Activated naive CD4-positive, alpha-beta T cell treated with anti-CD3 and anti-CD28 coated beads, Interleukin-2, amount 50 U/mL, for 16 hours (primary cell): ENCODE measurements at places on chromosomes 12 and 14.

GRCh38 chr14:19799880-19800279 lies 3.7 kb upstream of the OR4N2 start:
- DNase-seq: no peak

GRCh38 chr12:41058266-41058665 lies 129.9 kb upstream of the PDZRN4 start:
- DNase-seq: no peak

GRCh38 chr14:29814156-29815015 lies 113.3 kb downstream of the PRKD1 start:
- no peak for DNase-seq

- no peak for DNase-seq
These were observed 497.8 kb downstream of the NAV3 start for GRCh38 chr12:78328524-78328923.

- no peak for DNase-seq
These were observed 90.0 kb downstream of the BCL11B start for GRCh38 chr14:99181804-99182520.

DNA sequence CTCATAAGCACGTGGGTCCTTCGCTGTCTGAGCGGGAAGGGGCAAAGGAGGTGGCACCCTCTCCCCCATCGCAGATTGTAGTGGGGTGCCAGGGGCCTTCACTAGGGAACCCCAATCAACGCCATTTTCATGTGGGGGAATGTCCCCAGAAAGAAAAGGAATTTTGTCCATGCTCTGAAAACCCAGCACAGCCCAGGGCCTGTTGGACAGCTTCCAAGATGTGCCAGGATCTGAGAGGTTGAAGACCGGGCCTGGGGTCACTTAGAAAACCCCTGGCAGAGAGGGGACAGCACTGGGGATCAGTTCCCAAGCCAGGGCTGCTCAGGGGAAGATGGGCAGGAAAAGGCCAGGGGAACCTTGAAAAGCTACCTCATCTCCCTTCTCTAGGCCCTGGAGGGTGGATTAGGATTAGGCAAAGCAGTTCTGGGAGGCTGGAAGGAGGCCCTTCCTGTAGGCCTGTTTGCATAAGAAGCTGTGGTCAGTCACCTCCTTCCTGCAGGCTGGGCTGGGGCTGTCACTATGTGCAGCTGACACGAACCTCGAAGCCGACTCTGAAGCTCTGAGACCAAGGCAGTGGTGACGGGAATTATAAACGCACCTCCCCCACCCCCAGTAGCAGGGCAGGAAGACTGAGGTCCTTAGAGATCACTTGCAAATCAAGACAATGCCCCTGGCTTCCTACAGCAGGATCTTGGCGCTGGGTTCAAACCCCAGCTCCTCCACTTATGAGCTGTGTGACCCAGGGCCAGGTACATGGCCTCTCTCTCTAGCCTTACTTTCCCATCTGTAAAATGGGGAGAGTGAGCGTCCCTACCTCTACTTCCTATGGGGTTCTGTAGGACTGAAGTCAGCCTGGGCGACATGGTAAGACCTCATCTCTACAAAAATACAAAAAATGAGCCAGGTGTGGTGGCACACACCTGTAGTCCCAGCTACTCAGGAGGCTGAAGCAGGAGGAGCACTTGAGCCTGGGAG lies 29.0 kb downstream of the TESC start:
- no peak for DNase-seq

GRCh38 chr12:27508736-27509431 lies 15.1 kb upstream of the PPFIBP1 start:
- DNase-seq: no peak

- no peak for DNase-seq
These were observed 65.3 kb downstream of the SUSD6 start for GRCh38 chr14:69676723-69677122.

- DNase-seq: no peak
These were observed 23.0 kb downstream of the PRB3 start for GRCh38 chr12:11246489-11246888.

DNA sequence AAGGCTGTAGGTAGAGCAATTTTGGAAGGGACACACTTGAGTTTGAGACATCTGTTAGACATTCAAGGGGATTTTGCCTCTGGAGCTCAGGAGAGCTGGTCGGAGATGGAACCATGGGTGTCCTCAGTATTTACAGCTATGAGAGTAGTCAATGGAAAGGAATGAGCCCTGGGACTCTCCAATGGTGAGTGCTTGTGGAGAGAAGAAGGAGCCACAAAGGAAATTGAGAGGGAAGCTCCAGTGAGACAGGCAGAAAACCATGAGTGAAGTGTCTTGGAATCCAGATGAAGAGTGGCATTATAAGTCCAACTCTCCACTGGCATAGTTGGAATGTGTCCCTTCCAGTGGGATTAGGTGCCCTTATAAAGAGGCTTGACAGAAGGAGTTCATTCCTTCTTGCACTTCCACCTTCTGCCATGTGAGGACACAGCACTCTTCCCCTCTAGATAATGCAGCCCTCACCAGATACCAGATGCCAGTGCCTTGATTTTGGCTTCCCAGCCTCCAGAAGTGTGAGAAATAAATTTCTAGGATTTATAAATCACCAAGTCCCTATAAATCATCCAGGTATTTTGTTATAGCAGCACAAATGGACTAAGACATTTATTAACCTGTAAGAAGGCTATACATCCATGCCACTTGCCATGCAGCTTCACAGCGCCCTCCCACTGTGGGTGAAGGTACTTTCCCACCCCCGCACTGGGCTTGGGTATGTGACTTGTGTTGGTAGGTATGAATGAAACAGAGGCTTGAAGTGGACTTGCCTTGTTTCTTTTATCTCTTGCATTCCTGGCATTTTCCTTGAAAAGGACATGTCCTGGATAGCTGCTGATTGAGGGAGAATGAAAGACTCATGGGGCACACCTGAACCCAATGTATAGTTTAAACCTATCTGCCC lies 27.3 kb downstream of the LLPH start:
- no peak for DNase-seq

- DNase-seq: no peak
These were observed 55.9 kb downstream of the PHLDA1 start for GRCh38 chr12:75975702-75976101.

DNA sequence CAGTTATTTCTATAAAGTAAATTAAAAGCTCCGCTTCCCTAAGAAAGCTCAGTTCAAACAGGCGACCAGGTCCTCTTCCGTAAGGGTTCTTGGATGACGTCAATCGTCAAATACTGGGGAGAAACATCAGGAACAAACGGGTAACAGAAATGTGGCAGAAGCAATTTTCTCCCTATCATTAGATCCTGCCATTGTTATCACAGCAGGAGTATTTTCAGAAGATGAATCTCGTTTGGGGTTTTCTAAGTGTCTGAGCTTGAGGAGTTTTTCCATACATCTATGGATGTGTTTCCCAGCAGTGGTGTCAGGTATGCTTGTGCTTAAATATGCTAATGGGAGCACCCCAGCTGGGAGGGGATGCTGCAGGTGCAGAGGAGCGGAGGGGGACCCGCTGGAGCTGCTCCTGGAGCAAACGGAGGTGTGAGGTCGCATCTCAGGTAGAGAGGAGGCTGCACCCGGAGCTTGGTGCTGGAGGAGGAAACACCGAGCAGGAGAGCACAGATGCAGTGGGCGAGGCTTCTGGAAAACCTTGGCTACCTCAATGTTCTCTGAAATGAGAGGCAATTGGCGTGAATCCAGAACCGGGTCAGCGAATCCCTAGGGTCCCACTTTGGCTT lies 795.5 kb downstream of the AACS start:
- no peak for DNase-seq

DNA sequence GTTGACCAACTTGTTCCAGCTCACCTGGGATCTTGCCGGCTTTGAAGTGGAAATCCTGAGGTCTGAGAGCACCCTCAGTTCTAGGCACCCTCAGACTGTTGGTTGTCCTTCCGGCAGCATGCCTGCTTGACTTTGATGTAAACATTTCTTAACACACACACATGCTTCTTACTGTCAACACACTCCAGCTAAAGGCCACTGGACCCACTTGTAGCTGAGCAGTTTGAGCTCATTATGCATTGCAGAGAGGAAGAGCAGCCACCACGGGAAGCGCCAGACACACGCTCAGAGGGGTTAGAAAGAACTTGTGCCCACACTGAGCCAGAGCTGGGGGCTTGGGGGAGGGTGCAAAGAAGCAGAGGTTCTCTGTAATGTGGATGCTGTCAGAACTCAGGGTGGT lies 55.8 kb downstream of the TNFAIP2 start:
- no peak for DNase-seq

DNA sequence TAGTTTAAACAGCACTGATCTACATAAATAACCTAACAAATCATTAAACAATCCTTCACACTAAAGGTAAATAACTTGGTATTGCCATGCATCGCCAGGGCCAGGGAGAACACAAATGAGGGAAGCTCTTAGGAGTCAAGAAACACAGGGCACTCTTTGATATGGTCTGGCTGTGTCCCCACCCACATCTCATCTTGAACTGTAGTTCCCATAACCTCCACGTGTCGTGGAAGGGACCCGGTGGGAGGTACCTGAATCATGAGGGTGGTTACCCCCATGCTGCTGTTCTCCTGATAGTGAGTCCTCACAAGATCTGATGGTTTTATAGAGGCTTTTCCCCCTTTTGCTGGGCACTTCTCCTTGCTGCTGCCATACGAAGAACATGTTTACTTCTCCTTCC lies 17.3 kb downstream of the TMEM132D start:
- DNase-seq: no peak

GRCh38 chr12:119399301-119399700 lies 64.8 kb downstream of the CCDC60 start:
- no peak for DNase-seq

- DNase-seq: no peak
These were observed 52.5 kb downstream of the KIAA0586 start for GRCh38 chr14:58479975-58480374.

DNA sequence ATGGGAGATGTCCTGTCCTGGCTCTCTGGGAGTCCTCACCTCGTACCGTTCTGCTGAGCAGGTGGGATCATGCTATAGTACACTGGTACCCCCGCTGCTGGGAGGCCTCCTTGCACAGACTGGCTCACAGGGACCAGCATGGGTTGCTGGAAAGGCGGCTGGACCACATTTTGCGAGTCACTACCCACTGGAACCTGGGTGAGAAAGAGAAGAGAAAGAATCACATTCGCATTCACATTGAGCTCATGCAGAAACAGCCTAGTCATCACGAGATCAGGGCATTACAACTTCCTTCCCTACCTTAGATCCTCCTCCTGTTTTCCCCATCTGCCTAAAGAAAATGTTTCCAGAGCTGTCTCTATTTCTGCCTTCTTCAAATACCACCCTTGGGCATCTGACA lies 17.3 kb upstream of the STAC3 start:
- DNase-seq: no peak

GRCh38 chr14:64766430-64767151 lies 62.4 kb downstream of the PLEKHG3 start:
- DNase-seq: no peak

GRCh38 chr12:3263939-3264922 lies 187.1 kb downstream of the TSPAN9 start:
- no peak for DNase-seq

GRCh38 chr12:52749827-52750226 lies 27.3 kb downstream of the KRT76 start:
- no peak for DNase-seq

DNA sequence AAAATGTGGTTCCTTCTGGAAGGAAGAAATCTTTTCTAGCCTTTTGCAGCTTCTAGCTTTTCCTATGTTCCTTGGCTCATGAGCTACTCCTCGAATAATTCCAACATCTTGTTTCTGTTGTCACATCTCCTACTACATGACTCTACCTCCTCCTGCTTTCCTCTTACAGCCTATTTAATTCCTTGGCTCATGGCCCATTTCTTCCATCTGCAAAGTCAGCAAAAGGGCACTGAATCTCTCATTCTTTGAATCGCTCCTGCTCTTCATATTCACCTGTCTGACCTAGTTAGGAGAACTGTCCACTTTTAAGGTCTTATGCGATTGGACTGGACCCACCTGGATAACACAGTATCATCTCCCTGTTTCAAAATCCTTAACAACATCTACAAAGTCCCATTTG lies 15.8 kb downstream of the PRKD1 start:
- DNase-seq: no peak

DNA sequence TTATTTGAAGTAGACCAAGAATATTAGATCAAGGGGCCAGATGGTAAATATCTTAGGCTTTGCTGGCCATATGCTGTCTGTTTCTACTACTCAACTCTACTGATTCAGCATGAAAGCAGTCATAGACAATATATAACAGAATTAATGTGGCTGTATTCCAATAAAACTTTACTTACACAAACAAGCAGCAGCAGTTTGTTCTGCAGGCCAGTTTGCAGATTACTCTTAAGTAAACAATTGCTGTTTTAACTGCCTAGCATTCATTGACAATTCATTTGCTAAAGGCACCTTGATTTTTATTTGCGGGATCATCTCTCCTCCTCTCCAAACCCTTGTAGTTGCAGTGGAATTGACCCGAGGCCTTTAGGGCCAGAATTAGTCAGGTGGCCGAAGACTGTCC lies 94.1 kb upstream of the GARIN6 start:
- no peak for DNase-seq

GRCh38 chr12:90628213-90628612 lies 326.8 kb downstream of the CCER1 start:
- DNase-seq: no peak

GRCh38 chr12:126999352-126999751 lies 1267.6 kb upstream of the TMEM132C start:
- DNase-seq: no peak

- no peak for DNase-seq
These were observed 46.1 kb upstream of the FRMD6 start for GRCh38 chr14:51605575-51605974.

DNA sequence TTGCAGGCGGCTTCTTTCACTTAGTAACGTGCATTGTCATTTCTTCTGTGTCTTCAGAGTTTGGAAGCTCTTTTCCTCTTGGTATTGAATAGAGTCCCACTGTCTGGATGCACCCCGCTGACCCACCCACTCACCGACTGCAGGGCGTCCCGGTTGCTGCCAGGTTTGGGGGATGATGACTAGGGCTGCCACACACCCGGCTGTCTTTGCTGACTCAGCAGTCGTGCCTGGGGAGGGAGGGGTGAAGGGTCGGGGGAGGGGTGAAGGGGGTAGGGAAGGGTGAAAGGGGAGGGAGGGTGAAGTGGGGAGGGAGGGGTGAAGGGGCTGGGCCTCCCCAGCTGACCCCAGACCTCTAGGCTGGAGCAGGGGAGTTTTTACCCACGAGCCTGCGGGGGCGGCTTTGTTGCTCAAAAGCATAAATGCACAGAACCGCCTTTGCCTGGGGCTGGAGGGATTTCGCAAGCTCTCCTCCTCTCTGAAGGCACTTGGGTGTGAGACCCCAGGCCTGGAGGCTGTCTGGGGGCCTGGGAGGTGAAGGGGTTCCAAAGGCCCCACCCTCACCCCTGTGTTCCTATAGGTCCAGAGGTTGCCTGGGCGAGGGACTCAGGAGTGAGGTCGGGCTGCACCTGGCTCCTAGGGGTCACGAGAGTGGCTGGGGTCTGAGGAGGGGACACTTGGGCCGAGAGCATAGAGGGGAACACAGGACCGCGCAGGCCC lies 31.3 kb upstream of the ULK1 start:
- no peak for DNase-seq

- no peak for DNase-seq
These were observed 838.2 kb upstream of the MGAT4C start for GRCh38 chr12:87094356-87094755.

- DNase-seq: peak; percentile 69
These were observed 169.0 kb upstream of the EEA1 start for GRCh38 chr12:93098077-93098476.
